Thymus (tissue), 14 donors: ENCODE measurements at places on chromosomes 1 and 21. TPM values are rescaled to one million over a fixed set of nuclear protein-coding genes. Genes with fewer than 3 reads are reported as not detected.
A peak's percentile ranks its signal among the peaks of the same experiment; 100 is the strongest.

The HUNK gene
- total RNA-seq, result 1.1 TPM

The FAM151A gene
- 0.47 TPM for total RNA-seq

The RPTN gene
- total RNA-seq, result 0.09 TPM

The INSRR gene
- 0.33 TPM for total RNA-seq

The SPATA21 gene
- total RNA-seq, result not detected

The ANGPTL3 gene
- total RNA-seq, result not detected

The CASQ2 gene
- 1.0 TPM for total RNA-seq

The NR1I3 gene
- total RNA-seq, result not detected

The FMO5 gene
- total RNA-seq, result 0.76 TPM

The OPTC gene
- 0.09 TPM for total RNA-seq

The OBSCN gene
- 10.1 TPM for total RNA-seq

The DIRAS3 gene
- total RNA-seq, result 1.2 TPM

GRCh38 chr1:2504225-2504948 is 22.0 kb downstream of the PANK4 start:
- H3K36me3 ChIP-seq, result peaks cover 9% of the 10 kb centered on the region
- H3K4me3 ChIP-seq, result no peak overlapping the region
- no peak overlapping the region for H3K27ac ChIP-seq
- no peaks in the 10 kb centered on the region for H3K27me3 ChIP-seq

DNA sequence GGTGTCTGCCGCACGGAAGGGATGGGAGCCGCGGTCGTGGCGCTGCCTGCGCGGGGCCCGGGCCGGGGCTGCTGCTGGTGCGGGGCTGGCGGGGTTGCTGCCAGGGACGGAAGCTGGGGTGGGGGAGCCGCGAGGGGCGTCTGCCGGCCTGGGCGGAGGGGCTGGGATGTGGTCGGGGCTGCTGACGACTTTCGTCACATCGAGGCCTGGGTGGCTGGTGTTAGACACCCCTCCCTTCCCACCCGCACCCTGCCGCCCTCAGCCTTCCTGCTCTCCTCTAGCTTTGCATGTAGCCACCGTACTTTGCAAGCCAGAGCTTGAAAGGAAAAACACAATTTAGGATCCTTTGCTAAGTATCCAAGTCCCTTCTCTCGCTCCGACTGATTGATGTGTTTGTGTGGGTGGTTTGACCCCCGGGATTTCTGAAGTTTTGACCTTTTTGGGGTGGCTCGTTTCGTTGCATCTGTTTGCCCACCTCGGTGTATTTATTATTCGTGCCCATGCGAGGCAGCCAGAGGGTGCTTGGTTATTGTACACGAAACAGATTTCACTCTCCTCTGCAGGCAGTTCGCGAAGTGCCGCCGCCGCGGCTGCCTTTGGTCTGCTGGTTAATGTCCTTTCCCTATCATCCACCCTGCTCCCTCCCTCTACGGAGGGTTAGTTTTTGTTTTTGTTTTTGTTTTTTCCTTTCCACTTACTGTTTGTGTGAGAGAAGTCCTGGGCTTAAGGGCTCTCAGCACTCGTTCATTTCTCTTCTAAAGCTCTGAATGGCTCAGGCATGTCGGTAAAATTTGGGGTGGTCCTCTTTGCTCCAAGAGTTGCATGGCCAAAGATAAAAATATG is 868 bp downstream of the C1orf21 start:
- H3K27ac ChIP-seq, result peak overlapping the region; percentile 56
- peak overlapping the region; percentile 81 for H3K4me3 ChIP-seq
- no peaks in the 10 kb centered on the region for H3K36me3 ChIP-seq
- H3K27me3 ChIP-seq, result peaks cover 44% of the 10 kb centered on the region

DNA sequence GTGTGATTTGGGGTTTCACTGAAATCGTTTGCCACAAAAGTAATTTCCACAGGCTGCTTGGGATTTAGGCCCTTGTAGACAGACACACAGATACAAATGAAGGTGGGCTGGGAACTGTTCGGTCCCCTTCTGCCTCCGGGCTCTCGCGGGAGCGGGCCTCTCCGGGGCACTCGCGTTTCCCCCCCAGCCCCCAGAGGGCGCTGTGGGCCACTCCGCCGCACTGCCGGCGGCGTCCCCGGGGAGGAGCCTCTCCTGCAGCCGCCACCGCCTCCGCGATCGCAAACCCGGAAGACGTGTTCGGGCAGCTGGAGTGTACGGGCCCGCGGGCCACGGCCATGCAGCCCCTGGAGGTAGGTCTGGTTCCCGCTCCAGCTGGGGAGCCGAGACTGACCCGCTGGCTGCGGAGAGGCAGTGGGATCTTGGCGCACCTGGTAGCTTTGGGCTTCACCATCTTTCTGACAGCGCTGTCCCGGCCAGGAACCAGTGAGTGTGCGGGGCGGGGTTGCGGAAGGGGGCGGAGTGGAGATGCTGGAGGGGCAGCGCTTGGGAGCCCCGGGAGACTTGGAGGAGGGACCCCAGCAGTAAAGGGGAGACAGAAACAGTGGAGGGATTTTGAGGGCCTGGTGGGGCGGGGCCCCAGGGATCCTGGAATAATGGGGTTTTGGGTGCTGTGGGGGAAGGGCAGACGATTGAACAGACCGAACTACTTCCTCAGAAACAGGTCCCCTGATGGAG is at the start of gene CYB561D1:
Gene CYB561D1 (plus strand): TSS at position 290 of the 735 bp plus-strand sequence. CDS start 46 bp downstream, at position 336.
- H3K27ac ChIP-seq, result peak within 1 kb of the TSS; percentile 70
- H3K27me3 ChIP-seq, result no peaks in the 10 kb centered on the region
- peak; percentile 81 for DNase-seq
- peaks cover 47% of the 10 kb centered on the region for H3K36me3 ChIP-seq
- H3K4me1 ChIP-seq, result peaks cover 16% of the 10 kb centered on the region

- peak overlapping the region; percentile 56 for H3K27ac ChIP-seq
- H3K4me1 ChIP-seq, result no peaks in the 10 kb centered on the region
- no peaks in the 10 kb centered on the region for H3K27me3 ChIP-seq
- DNase-seq, result no peak
Observed at GRCh38 chr1:59316497-59317128, 19.7 kb downstream of the FGGY start.

DNA sequence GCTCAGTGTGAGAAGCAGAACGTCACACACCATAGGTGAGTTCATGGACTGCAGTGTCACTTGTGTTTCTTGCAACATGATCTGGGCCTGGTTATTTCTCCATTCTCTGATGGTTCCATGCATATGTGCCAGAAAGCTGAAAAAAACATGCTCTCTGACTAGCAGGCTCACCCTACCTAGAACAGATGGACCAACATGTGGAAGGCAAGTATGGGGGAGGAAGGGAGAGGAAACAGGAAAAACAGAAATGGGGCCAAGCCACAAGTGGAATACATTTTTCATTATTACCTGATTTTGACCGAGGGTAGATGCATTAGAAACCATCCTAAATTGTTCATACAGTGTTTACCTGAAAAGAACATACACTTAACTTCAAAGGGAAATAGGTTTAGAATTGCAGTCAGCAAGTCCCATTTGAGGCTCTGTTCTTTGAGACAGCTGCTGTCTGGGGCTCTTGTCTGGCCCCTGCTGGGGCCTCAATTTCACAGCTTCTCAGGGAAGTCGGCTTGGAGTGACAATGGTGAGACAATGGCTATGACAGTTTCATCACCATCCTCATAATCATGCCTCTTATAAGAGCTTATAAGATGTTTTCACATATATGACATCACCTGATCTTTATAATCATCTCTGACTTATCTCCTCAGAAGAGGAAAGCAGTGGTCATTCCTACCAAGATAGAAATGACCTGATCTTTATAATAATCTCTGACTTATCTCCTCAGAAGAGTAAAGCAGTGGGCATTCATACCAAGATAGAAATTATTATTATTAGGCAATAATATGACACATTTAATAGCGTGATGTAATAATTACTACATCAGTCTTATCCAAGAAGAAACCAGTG is 327.3 kb downstream of the SIPA1L2 start:
- no peak overlapping the region for H3K27ac ChIP-seq
- DNase-seq, result no peak
- H3K36me3 ChIP-seq, result no peaks in the 10 kb centered on the region
- H3K4me3 ChIP-seq, result no peak overlapping the region
- peaks cover 12% of the 10 kb centered on the region for H3K27me3 ChIP-seq
- H3K4me1 ChIP-seq, result no peaks in the 10 kb centered on the region

DNA sequence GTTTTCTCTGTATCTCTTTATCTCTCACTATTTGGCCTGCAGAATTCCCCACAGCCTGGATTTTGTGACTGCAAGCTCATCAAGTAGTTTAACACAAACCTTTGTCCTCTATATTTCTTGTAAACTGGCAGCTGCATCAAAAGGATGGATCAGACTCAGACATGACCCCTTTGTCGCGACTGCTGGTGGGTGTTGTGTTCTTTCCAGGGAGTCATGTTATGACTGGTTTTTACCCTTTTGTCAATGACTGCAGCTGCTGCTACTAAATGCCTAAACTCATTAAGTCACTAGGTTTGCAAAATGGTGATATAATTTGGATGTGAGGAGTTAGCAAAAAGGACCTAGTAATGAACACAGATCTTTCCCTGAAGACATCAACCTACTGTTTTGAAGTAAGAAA is 10.2 kb upstream of the TOMM20 start:
- peaks cover 79% of the 10 kb centered on the region for H3K36me3 ChIP-seq
- H3K27ac ChIP-seq, result no peak overlapping the region
- no peaks in the 10 kb centered on the region for H3K27me3 ChIP-seq

DNA sequence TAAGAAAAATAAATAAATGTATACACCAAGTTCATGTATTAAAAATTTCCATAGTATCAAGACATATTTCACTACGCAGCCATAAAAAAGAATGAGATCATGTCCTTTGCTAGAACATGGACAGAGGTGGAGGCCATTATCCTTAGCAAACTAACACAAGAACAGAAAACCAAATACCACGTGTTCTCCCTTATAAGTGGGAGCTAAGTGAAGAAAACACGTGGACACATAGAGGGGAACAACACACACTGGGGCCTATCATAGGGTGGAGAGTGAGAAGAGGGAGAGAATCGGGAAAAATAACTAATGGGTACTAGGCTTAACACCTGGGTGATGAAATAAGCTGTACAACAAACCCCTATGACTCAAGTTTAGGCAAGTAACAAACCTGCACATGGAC is 552.4 kb upstream of the PBX1 start:
- H3K27ac ChIP-seq, result no peak overlapping the region
- no peaks in the 10 kb centered on the region for H3K4me1 ChIP-seq
- H3K4me3 ChIP-seq, result no peak overlapping the region

DNA sequence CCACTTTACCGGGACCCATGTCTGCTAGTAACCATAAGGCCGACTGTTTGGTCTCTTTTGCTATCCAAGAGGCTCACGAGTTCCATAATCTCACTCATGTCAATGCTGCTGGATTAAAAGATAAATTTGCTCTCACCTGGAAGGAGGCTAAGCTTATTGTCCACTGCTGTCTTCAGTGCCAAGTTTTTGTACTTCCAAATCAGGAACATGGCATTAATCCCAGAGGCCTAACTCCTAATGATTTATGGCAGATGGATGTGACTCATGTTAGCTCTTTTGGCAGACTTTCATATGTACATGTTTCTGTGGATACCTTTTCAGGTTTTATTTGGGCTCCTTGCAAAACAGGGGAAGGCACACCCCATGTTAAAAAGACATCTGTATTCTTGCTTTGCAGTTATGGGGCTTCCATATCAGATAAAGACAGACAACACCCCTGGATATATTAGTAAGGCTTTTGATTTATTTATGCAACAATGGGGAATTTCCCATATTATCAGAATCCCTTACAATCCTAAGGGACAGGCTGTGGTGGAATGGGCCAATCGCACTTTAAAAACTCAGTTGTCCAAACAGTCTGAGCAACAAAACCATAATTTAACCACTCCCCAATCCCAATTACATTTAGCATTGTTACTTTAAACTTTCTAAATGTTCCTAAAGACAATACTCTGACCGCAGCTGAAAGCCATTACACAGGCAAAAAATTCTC is 162.7 kb downstream of the IER5 start:
- no peak overlapping the region for H3K27ac ChIP-seq
- no peak overlapping the region for H3K4me3 ChIP-seq
- no peak for DNase-seq
- no peaks in the 10 kb centered on the region for H3K4me1 ChIP-seq

DNA sequence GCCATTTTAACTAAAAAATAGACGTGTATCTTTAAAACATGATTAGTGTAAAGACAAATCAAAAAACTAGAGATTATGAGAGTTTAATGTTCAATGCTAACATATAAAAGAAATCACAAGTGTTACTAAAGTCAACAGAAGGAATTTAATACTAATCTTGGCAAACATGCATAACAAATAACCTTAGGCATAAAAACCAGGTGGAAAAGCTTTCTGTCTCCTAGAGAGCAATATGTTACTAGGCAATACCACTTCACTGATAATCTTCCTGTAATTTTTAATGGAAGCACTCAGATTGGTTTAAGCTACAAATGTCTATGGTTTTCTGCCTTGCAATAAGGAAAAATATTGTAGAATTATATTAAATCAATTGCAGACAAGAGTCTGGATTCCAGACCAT is 121.9 kb downstream of the NME7 start:
- no peak for DNase-seq
- no peaks in the 10 kb centered on the region for H3K27me3 ChIP-seq
- H3K36me3 ChIP-seq, result no peaks in the 10 kb centered on the region
- H3K4me3 ChIP-seq, result no peak overlapping the region

- peaks cover 14% of the 10 kb centered on the region for H3K36me3 ChIP-seq
- H3K27me3 ChIP-seq, result no peaks in the 10 kb centered on the region
- H3K4me1 ChIP-seq, result no peaks in the 10 kb centered on the region
Observed at GRCh38 chr1:243490748-243491686, 235.2 kb downstream of the SDCCAG8 start.

DNA sequence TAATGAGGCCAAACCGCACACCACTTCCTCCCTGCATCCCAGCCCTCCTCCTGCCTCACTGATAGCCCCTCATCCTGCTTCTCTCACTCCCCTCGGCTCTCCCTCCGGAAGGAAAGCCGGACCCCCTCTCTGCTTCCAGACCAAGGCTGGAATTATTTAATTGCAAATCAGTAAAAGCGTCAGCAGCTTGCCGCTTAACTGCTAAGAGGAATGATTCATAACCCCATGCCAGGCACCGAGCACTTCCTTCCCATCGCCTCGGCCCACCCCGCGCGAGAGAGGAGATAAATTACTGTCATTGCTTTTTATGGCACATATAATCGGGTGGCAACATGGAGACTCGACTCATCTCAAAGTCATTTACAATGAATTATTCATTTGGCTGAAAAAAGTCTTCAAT is 77.3 kb downstream of the UBIAD1 start:
- DNase-seq, result no peak
- peaks cover 16% of the 10 kb centered on the region for H3K4me1 ChIP-seq
- no peak overlapping the region for H3K4me3 ChIP-seq
- H3K27me3 ChIP-seq, result no peaks in the 10 kb centered on the region
- H3K27ac ChIP-seq, result no peak overlapping the region

DNA sequence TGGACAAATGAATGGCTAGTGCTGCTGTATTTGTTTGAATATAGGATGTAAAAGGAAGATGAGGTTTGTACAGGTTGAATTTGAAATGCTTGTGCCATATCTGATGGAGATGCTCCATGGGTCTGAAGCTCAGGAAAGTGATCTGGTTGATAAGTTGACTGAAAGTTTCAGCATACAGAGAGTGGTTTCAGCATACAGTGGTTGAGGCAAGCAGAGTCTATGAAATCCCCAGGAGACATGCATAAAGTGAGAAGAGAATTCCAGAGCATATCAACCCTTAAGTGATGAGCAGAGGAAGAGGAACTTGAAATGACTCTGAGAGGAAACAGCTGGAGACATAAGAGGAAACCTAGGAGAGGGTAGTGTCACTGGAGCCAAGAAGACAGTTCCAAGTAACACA is 21.7 kb downstream of the TCHHL1 start:
- H3K4me1 ChIP-seq, result no peaks in the 10 kb centered on the region
- H3K4me3 ChIP-seq, result no peak overlapping the region
- DNase-seq, result no peak
- H3K27ac ChIP-seq, result no peak overlapping the region
